ENCODE measurements at places on chromosomes 3 and 15.

GRCh38 chr15:98169551-98169950 lies 209.0 kb downstream of the ARRDC4 start:
- DNase-seq = no peak

DNA sequence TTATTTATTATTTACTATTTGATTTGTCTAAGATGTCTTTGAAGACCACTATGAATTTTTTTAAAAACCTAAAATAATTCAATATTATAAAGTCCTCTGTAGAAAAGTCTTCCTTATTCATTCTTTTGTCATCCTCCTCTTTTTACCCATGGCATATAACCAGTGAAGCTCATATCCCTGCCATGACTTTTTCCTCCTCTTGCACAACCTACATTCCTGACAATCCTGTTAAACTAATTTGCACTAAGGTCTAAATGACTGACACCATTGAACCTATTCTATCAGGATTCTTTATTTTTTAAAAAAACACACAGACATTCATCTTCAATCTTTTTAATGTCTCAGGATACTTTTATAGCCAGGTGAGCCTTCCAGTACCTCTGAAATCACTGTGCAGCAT lies 159.9 kb upstream of the SLC2A2 start:
- DNase-seq = no peak

DNA sequence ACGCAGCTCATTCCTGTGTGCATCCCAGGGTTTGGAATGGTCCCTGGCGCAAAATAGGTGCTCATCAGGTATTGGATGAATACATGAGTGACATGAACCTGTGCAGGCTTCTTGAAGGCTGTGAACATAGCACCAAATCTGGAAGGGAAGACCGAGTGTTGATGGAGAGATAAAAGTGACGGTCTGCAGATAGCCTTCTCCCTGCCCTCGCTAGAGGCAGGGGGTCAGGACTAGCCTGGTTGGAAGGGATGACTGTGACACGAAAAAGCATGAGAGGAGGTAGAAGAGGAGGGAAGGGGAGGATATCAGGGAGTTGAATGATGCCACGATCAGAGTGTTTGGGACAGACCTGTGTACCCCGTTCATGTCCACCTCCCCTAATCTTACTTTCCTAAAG lies 267.1 kb downstream of the XXYLT1 start:
- DNase-seq = no peak

- peak; percentile 85 for DNase-seq
Observed at GRCh38 chr3:48614044-48614443, 4.6 kb upstream of the UQCRC1 start.

- no peak for DNase-seq
Observed at GRCh38 chr3:37700466-37701248, 161.0 kb upstream of the CTDSPL start.

- DNase-seq = peak; percentile 21
Observed at GRCh38 chr3:14289590-14290461, 111.2 kb downstream of the LSM3 start.

GRCh38 chr3:64022451-64023186 lies 675 bp downstream of the PSMD6 start:
- peak; percentile 14 for DNase-seq

DNA sequence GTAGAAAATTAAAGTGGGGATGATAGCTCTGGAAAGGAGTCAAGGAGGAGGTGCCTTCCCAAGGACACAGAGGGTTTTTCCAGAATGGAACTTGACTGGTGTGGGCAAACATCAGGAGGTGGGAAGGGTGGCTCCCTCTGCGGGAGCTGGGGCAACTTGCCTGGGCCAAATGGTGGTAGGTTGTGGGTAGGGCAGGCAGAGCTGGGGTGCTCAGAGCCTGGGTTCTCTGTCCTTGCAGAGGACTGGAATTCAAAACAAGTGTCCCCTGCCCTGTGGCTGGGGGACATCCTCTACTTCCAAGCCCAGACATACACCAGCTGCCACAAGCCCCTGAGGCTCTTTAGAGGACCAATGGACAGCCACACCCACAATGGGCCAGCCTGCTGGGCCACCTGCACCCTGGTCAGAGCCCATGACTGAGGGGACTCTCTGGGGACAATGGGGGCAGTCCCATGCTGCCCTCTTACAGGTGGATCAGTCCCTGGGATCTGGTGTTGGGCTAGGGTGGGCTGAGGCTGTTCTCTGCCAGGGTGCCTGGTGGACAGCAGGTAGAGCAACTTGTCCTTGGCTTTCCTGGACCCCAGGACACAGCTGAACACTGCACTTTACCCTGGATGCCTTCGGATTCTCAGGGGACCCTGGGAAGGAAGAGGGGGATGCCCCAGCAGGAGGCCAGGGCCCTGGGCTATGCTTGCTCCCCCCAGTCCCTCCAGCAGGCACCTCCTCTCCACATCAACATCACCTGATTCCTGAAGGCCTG lies 38.6 kb upstream of the CSPG4 start:
- no peak for DNase-seq

DNA sequence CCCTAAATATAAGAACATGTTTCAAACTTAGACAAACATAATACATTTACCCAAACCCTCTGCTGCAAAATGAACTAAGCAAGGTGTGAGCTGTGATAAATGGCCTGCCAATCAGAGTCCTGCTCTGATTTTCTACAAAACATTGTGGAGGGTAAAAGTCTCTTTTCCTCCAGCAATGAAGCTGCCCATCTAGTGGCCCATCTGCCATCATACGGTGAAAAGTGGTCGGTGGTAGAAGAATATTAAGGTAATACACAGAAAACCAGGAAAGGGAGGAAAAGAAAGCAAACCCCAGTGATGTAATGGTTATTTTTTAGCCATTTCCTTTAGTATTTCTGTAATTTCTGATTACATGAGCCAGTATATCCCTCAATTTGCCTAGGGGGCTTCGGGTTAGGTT lies 838.1 kb downstream of the TBL1XR1 start:
- DNase-seq = no peak

- DNase-seq = no peak
Observed at GRCh38 chr15:89058876-89059405, 29.3 kb upstream of the ABHD2 start.

DNA sequence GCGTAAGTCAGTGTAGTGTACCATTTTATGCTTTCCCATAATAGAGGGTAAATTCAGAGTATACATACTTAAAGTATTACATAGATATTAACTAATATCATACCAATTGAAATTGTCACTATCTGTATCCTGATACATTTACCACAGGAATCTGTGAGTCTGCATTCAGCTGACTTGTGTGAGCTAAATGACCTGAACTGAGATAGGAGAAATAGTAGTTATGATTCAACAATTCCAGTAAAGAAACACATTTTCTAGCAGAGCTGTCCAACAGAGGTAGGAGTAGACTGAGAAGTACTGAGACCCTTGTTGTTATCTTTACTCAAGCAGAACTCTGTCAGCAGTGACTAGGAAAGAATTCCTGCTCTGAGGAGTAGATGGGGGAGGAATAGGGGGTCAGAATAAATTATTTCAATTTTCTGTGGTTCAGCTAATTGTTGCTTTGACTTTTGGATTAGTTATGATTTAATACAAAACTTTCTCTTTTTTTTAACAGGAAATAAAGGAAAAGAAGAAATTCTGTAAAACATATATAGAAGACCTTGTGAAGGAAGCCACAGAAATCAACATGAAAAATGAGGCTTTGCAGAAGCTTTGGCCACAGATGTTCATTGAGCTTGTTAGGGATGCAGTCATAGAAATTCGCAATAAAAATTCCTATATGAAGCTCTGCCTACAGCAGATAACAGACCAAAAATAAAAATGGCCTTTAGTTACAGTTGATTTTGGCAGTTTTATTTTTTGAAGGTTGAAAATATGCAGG lies 66.2 kb upstream of the THSD4 start:
- peak; percentile 62 for DNase-seq

DNA sequence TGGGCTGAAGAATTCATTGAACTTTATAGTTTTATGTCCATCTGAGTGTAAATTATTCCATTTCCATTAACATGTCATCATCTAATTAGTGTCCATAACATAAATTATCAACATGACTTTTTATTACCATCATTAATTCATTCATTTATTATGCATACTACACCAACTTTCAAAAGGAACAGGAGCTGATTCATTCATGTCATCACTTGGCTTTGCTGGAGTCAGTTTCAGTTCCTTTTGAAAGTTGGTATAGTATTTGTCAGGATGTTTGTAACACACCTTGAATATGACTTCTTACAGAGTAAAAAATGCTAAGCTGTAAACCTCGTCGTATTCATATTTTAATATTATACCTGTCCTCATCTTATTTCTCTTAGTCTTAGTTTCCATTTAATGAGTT lies 298.0 kb upstream of the RBMS3 start:
- DNase-seq = no peak

- peak; percentile 69 for DNase-seq
Observed at GRCh38 chr3:21435871-21436270, 315.1 kb downstream of the ZNF385D start.

DNA sequence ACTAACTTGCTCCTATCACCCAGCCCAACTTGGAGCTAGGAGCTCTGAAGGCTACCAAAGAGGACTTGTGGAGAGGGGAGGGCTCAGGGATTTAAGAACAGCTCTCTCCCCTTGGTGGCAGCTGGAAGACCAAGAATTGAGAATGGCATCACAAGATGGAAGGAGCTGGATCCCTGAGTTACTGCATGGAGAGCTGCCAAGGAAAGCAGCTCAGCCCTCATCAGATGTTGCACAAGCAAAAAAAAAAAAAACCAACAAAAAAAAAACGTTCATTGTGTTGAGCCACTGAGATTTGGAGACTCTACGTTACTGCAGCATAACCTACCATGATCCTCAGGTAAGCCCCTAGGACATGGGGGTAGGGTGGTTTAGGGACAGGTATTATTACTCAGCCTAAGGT lies 41.0 kb downstream of the ITGB5 start:
- DNase-seq = peak; percentile 87

- DNase-seq = peak; percentile 28
Observed at GRCh38 chr3:153595186-153595815, 433.3 kb downstream of the RAP2B start.

DNA sequence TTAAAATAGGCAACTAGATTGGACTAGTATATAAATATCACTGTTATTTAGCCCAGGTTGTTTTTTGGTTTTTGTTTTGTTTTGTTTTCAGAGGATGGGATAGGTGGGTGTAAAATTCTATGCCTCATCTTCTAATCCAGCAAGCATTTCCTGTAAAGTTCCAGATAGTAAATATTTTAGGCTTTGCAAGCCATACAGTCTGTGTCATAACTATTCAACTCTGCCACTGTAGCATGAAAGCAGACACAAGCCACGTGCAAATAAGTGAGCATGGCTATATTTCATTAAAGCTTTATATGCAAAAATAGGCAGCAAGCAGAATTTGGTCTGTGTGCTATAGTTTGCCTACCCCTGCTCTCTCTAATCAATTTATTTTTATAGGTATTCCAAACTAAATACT lies 657.3 kb upstream of the TGFBR2 start:
- no peak for DNase-seq

DNA sequence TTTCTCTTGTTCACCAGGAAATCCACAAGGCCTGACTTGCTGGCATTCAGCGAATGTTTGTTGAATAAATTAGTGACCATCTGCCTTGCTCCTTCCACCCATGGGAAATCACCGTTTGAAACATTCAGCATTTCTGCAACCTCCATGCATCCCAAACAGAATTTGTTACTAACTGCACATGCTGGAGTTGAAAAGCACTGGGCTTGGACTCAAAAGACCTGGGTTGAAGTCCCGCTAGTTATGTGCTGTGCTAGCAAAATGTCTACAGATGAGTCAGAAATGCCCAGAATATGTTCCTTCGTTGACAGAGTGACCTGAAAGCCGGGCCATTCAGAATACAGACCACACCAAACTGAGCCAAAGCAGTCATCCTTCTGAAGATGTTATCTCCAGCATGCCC lies 144.6 kb downstream of the ALDH1A2 start:
- DNase-seq = peak; percentile 4

DNA sequence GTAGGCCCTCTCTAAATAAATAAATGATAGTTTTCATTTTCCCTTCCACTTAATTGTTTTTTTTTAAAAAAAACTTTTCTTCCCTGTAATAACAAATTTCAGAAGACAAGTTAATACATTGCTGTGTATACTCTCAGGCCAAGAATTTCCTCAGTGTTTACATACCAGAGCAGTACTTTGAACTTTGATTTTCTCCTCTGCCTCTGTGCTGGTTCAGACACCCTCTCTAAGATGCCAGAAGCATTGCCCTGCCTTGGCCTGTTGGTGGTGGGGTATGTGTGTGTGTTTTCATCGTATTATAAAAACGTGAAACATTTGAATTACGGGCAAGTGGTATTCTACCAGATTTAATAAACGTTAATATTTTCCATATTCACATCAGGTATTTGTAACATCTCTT lies 70.1 kb downstream of the SMAD3 start:
- DNase-seq = peak; percentile 92

GRCh38 chr3:34782871-34783270 lies 856.5 kb upstream of the ARPP21 start:
- DNase-seq = no peak

DNA sequence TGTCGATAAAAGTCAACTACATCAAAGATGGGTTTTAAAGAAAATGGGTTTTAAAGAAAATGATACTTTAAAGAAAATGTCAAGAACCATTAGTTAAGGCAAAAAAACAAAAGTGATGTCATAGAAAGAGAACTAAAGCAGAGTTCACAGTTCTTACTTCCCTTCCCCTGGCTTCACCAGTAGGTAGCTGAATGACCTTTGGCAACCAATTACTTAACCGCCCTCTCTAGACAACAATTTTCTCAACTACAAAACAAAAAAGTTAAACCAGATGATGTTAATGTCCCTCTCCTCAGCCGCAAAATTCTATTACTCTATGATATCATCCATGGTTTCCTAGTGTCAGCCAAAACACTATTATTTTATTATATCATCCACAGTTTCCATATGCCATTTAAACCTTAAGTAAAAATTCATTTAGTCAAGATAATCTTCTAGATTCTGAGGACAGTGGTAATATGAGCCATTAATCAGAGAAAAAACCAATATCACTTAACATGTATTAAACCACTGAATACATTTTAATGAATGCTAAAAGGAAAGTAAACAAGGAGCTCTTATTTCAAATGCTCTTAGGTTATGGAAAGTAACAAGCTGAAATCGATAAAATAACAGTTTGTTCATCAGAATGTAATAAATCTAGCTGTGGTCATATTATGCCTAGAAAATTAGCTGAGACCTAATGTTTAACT lies 13.1 kb downstream of the RYK start:
- DNase-seq = no peak

DNA sequence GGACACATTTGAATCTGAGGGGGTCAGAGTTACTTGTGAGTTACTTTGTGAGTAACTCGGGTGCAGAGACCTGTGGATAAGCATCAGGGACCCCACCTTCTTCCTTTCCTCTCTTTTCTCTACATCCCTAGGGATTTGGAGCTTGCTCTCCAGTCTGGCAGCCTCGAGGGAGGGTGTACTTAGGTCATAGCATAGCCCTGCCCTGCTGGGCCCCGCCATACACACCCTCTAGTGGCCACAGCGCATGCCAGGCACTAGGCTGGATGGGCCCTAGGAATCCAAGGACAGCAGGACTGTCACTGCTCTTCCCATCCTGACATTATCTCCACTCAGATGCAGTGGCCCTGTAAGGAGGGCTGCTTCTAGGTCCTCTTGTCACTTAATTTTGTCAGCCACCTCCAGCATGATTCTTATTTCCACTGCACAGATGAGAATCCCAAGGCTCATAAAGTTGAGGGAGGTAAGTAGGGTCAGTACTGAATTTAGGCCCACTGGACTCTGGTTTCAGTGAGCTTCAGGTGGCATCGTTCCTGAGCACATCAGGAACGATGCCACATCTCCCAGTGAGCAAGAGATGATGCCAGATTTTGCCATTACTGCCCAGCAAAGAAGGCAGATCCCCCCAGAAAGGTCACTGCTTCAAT lies 3.6 kb upstream of the SMAD6 start:
- peak; percentile 77 for DNase-seq
